ENCODE measurements at places on chromosomes 7 and 10.

DNA sequence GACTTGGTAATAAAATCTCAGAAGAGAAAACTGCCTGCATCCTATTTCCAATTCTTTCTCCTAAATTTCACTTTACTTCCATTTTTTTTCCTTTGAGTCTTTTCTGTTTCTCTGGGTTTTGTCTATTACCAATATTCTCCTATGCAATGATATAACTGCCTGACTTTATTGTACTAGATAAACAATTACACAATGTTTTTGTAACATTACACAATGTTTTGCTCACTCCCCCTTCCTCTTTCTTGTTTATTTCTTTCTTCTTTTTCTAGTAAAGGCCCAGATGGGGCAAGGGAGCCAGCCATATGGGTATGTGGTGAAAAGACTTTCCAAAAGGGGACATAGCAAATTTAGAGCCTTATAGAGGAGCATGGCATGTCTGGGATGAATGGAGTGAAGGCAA, 278.7 kb upstream of the PHYHIPL start:
- DNase-seq, result no peak

DNA sequence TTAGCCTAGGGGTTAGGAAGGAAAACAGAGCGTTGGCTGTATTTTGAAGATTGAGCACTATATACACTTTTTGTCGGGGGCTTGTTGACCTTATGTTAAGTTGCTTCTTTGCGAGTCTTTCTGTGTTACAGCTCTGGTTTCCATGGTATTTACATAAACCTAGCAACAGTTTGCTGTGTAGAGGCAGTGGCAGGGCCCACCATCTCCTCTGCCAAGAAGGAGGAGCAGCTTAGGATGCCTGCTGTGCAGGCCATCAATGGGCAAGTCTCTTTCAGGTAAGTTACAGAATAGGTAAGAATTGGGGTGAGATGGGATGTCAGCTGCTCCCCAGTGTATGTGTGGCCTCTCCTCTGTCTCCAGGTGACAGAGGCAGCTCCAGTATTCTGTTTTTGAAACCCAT, 485.5 kb downstream of the LRMDA start:
- no peak for DNase-seq

- DNase-seq, result no peak
Observed at GRCh38 chr7:129750501-129750900, 139.0 kb downstream of the NRF1 start.

GRCh38 chr7:43655584-43655983, 72.7 kb downstream of the STK17A start:
- no peak for DNase-seq

DNA sequence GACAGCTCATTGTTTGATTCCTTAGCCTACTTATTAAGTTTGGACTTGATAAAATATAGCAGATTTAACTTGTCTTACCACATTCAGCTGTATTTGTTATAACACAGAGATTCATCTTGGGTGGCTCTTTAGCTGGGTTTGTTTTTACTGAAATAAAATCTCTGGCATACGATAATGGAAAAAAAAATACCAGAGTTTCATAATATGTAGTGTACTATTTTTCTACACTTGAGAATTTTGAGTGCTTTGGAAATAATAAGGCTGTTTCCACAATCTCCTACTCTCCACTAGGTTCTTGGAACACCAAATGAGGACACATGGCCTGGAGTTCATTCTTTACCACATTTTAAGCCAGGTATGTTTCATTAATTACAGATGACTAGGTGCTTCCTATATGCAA, 218.6 kb upstream of the FZD1 start:
- no peak for DNase-seq

GRCh38 chr10:123398756-123399155, 244.6 kb downstream of the BUB3 start:
- DNase-seq, result no peak

GRCh38 chr7:151058781-151059366, 515 bp upstream of the SLC4A2 start:
- no peak for DNase-seq

- no peak for DNase-seq
Observed at GRCh38 chr7:25408012-25408687, 179.9 kb upstream of the NPVF start.

- no peak for DNase-seq
Observed at GRCh38 chr10:49228677-49229076, 40.5 kb upstream of the TMEM273 start.

- DNase-seq, result no peak
Observed at GRCh38 chr10:70666960-70667798, 5.1 kb upstream of the ADAMTS14 start.

DNA sequence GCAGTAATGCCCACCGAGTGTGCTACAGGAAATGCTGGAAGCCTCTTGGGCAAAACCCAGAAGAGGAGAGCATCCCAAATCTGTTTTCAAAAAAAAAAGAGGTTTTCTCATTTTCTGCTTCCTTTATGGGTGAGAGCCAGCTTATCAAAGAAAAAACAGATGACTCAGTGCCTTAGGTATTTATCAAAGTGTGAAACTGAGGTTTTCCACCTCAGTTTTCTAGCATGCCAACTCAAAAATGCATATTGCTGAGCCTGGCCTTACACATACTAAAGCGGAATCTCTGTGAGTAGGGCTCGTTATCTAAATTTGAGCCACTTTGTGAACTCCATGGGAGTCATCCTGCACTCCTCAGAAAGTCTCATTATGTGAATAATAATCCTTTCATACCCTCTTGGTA, 705.1 kb downstream of the SUGCT start:
- no peak for DNase-seq

GRCh38 chr7:101058355-101058754, 26.9 kb upstream of the TRIM56 start:
- peak; percentile 18 for DNase-seq

GRCh38 chr10:7626283-7626682, 40.5 kb downstream of the ITIH5 start:
- DNase-seq, result no peak

DNA sequence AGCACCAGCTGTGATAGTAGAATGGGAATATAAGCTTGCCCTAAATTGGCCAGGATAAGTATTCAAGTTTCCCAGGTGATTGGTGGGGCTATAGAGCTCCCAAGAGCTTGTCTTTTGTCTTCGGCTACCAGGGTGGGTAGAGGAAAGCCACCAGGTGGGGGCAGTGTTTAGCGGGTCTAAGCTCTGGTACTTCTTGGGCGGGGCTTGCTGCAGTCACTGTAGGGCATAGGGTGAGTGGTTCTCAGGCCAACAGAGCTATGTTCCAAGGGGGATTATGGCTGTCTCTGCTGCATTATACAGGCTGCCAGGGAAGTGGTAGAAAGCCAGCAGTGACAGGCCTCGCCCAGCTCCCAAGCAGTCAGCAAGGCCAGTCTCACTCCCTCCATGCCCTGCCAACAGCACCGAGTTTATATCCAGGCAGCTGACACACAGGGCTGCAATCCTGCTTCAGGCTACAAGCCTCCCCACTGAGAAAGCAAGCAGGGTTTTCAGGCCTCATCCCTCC, 110.7 kb downstream of the ZNF467 start:
- peak; percentile 45 for DNase-seq

DNA sequence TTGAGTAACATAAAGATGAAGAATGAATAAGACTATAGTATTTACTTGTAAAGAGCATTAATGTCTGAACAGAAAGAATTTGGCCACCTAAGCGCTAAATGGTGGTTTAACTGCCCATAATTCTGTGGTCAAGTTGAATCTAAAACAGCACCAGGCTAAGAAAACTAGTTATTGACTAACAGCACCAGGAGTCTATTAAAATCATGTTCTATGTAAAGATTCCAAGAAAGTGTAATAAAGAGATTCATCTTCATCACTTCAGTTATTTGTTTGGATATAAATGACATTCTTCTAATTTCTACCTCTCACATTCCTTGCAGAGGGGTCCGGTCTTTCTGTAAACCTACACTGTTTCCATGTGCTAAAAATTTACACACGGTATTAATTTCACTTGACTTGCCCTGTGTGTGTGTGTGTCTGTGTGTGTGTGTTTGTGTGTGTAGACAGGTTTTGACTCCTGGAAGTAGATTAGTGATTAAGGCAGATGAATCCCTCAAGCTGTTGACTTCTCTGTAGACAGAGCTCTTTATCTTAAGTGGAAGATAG, 84.4 kb downstream of the KLF6 start:
- no peak for DNase-seq

GRCh38 chr7:2450198-2451107, 25.7 kb downstream of the GRIFIN start:
- DNase-seq, result no peak

GRCh38 chr10:107166403-107166802, 1.9 kb upstream of the SORCS1 start:
- DNase-seq, result no peak

DNA sequence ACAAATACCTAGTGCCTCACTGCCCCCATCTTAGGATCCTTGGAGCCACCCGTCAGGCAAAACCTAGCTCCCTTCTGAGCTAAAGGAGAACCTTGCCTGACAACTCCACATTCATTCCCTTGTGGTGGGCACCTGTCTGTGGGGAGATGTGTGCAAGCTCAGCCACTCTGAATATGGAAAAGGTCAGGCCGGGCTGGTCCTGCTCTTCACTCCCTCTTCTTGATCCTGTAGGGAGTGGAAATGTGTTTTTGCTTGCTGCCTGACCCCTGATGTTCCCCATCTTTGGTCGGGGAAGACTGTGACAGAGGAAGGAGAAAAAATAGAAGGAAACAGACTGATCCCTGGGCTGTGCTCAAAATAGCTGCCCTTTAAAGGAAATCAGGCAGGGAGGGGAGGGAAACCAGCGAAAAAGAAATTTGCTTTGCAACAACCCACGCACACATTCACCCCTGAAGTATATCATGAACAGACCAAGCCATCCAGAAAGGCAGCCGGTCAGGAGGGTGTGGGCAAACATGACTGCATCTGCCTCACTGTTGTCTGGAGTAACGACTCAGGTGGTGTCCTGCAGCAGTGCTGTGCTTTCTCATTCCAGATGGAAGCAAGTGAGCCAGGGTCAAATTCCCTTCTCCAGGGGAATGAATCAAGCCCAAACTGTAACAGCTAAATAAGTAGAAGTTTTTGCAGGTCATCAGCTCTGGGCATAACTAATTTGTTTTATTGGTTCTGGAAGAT, 74.0 kb downstream of the SCRN1 start:
- DNase-seq, result no peak

DNA sequence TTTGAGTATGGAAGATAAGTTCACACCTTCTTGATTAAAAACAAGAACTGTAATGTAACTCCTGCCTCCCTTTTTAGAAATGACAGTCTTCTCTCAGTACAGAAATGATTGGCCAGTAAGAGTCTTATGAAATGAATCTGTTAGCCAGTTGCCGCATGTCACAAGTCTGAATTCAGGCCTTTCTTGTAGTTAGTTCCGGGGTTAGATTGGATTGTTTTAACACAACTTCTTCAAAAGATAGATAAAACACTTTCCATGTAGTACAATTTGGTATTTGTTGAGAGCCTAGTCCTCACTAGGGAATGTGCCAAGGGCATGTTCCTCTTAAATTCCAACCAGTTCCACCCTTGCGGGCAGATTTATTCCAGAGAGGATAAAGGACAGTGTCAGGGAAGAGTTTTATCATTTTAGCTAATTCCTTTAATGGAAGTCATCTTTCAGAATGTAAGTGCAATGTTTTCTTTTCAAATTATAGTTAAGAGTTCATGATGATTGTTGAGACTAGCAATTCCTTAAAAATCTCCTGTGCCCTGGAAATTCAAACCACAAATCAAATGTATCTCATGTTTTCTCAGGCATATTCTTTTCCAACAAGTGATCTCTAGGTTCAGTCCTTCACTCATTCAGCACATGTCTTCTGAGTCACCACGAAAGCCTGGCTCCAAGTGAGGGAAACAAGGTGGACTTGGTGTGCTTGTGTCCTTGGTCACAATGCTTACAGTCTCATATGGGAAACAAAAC, 4.1 kb downstream of the FHIP2A start:
- no peak for DNase-seq

GRCh38 chr10:123249894-123250293, 95.7 kb downstream of the BUB3 start:
- DNase-seq, result no peak

Data from T follicular helper cell (primary cell).